Heart right ventricle (tissue), 16 donors: ENCODE measurements at places on chromosomes 2 and 18.

DNA sequence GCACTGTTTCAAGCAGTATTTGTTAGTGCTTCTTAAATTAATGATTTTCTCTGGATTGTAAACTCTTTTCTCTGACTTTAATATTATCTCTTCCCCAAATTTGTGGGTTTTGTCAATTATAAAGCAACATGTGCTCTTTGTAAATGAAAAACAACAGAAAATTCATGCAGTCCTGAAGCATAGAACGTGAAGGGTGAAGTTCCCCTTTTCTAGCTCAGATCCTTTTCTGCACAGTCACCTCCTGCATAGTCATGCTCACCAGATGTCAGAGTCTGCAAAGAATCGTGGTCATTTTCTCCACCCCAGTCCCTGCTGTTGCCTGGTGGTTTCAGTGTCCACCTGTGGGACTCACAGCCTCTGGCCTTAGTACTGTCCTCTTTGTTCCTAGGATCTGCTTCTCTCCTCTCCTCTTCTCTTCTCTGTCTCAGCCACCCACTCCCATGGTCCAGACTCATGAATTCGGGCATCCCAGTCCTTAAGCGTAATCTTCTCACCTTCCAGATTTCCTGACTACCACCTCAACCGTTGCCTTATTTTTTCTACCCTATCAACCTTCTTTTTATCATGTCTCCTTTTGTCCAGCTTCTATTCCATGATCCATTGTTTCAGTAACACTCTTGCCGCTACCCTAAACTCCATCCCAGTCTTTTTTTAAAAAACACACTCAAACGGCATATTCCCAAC, 229.1 kb downstream of the RTP5 start:
- DNase-seq = no peak

DNA sequence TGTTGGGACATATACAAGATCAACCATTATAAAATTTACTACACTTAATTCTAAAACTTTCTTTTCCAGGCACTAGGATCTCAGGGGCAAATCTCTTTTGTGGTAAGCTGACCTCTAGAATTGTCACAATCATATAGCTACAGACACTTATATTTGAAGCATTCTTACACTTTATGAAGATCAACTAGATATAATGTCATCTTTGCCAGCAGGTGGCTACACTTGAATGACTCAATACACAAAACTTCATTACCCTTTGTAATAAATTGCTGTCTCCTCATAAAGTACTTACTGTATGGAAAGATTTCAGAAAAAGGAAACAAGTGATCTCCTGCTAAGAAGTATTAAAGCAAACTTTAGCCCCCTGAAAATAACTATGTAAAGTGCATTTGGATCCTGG, 77.8 kb downstream of the RDH14 start:
- no peak for DNase-seq

GRCh38 chr2:9638532-9638931, 7.7 kb upstream of the YWHAQ start:
- peak; percentile 81 for DNase-seq

GRCh38 chr2:191345788-191346187, 100.6 kb downstream of the MYO1B start:
- no peak for DNase-seq

GRCh38 chr2:219218732-219219701, at the start of gene ABCB6:
TSS of gene ABCB6 (minus strand) at chr2:219218958. CDS start at chr2:219218673, 285 bp downstream.
- peak; percentile 97 for DNase-seq

GRCh38 chr2:45232818-45233217, 223.6 kb upstream of the SIX2 start:
- no peak for DNase-seq

- DNase-seq = no peak
Observed at GRCh38 chr2:11775384-11775783, 29.0 kb downstream of the LPIN1 start.

DNA sequence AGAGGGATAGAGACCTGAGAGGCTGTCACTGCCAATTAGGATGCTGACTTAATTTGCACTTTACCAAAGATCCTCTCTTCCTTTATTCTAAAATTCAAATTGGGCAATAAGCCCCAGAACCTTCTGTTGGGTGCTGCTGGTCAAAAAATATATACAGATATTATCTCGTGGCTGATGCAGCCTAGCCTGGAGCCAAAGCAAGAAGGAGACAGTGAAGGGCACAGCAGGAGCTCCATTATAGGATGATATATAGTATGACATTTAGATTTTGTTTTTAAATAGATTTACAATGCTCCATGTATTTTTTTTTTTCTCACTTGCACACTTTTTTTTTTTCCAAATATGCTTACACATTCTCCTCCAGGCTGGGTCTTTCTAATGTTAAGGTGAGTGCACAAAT, 579.3 kb downstream of the PIK3C3 start:
- DNase-seq = no peak

DNA sequence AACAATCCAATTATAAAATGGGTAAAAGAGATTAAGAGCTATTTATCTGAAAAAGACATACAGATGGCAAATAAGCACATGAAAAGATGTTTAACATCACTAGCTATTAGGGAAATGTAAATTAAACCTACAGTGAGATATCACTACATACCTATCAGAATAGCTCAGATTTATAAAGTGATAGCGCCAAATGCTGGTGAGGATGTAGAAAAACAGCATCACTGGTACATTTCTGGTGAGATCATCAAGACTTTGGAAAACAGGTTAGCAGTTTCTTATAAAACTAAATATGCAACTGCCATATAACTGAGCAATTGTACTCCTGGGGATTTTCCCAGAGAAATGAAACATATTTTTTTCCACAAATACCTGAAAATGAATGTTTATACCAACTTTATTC, 100.4 kb downstream of the ACOXL start:
- DNase-seq = no peak

GRCh38 chr2:10078704-10079265, 1.4 kb downstream of the CYS1 start:
- no peak for DNase-seq

DNA sequence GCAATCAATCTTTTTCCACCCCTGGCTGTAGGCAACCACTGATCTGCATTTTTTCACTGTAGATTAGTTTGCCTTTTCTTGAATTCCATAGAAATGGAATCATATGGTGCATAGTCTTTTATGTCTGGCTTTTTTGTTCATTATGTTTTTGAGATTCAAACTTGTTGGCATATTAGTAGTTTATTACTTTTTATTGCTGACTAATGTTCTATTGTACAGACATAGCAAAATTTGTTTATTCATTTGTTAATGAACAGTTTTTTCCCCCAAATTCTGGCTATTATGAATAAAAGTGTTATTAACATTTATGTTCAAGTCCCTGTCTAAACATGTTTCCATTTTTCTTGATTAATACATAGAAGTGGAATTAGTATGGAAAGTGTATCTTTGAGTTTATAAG, 21.4 kb upstream of the WDSUB1 start:
- no peak for DNase-seq

DNA sequence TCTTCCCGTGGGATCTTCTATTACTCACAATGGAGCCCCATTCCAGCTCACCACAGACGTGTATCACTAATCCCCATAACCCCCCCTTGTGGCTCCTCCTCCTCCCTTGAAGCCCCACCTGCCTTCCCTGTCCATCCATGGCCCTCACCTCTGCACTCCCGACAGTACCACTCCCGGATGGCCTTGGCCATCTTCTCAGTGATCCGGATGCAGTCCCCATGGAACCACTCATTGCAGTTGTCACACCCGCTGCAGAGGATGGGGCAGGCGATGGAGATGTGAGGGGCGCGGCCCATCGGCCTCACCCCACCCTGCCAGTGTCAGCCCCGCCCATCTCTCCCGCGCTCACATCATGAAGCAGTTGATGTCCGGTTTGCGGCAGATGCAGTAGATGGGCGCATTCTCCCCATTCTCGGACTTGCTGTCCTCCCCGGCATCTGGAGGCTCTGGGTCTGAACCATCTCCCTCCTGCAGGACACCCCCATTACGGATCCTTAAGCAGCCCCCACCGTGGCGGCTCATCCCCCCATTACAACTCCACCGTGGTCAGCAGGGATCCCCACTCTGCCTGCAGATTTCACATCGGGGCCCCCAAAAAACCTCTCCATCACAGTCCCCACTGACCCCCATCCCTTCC, 983 bp downstream of the CXXC1 start:
- DNase-seq = peak; percentile 36

GRCh38 chr18:24988253-24988840, 363.6 kb downstream of the ZNF521 start:
- peak; percentile 35 for DNase-seq

DNA sequence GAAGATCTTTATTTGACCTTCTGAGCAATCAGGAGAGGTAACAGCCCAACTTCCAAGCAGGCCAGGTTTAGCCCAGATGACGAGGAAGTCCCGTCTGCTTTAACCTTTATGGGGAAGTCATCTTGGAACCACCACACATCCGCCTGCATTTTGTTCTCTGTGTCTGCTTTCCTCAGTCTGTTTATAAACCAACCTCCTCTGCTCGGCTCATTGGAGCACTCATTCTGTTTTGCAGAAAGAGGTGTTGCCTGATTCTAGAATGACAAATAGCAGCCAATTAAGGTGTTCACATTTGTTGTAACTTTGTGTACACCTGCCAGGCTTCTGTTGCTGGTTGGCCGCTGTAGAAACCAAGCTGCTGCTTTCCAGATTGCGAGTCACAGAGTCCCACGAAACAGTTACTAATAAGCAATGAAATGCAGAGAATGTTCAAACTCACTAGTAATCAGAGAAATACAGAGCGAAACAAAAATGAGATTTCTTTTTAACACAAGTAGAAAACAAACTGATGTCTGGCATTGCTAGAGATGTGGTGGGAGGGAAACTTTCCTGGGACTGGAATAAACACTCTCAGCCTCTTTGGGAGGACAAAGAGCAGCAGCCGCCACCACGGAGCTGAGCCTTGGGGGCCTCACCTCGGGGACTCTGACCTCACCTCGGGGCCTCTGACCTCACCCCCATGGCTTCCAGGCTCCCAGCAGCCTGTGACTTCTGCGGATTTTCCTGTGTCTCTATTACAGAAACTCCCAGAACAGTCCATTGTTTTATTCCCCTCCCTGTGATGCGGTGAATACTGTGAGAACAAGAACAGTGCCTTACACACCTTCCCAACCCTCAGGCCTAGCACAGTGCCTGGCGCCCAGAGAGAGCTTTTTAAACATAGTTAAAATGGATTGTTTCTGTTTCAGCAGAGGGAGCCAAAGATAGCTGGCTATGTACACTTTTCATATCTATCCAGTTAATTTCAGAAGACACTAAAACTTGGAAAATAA, 64.0 kb downstream of the MBP start:
- no peak for DNase-seq

DNA sequence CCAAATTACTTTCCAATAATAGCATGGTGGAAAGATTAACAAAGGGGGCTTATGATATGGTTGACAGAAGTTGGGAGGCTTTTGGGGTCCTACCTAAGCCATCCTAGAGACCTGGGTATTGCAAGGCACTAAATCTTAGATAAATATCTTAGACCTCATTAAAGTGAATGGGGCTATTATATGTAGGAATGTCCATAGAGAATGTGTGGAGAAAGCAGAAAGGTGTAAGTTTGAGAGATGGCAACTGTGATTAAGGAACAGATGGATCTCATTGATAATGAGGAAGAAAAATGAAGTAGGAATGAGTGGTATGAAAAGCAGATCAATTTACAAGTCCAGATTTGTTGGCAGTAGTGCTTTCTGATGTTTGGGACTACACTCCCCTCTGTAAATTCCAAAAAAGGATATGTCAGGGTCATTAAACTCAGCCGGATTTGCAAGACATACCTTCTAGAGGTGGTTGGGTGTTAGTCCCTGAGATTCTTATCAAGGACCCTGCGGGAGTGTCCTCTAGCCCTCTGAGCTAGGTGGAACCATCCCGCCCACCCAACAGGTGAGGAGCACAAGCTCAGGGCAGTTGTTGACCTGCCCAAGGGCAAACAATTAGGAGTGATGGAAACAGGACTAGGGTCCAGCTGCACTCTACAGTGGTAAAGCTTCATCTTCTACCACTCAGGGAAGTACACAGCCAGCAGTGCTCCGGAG, 12.1 kb downstream of the TCF7L1 start:
- no peak for DNase-seq

- no peak for DNase-seq
Observed at GRCh38 chr2:216222650-216223352, 113.7 kb downstream of the XRCC5 start.

GRCh38 chr2:173043476-173043875, 32.2 kb upstream of the MAP3K20 start:
- DNase-seq = peak; percentile 23

DNA sequence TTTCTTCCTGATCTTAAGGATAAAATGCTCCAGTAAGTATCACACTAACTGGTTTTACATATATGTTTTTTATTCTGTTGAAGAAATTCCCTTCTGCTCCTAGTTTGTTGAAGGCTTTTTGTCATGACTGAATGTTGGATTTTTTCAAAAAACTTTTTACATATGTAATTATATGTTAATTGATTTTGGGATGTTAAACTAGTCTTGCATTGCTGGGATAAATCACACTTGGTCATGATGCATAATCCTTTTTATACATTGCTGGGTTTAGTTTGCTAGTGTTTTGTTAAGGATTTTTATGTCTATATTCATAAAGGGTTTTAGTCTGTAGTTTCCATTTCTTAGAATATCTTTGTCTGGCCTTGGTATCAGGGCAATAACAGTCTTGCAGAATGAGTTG, 65.6 kb upstream of the TXNDC2 start:
- DNase-seq = no peak

DNA sequence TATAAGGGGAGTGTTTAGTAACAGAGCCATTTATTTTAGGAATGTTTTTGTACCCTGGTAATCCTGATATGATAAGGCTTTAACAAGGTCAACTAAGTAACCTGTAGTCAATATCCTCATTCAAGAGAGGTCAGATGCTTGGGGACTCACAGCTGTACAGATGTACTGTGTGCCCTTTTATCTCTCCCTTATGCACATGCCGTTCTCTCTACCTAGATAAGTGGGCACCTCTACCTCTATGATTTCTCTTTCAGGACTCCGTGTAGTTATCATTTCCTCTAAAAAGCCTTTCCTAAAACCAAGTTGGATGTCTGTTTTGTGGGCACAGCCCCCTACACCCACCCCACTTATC, 132.4 kb downstream of the BCL2 start:
- no peak for DNase-seq

- no peak for DNase-seq
Observed at GRCh38 chr18:56407646-56408180, 230.7 kb downstream of the TXNL1 start.

DNA sequence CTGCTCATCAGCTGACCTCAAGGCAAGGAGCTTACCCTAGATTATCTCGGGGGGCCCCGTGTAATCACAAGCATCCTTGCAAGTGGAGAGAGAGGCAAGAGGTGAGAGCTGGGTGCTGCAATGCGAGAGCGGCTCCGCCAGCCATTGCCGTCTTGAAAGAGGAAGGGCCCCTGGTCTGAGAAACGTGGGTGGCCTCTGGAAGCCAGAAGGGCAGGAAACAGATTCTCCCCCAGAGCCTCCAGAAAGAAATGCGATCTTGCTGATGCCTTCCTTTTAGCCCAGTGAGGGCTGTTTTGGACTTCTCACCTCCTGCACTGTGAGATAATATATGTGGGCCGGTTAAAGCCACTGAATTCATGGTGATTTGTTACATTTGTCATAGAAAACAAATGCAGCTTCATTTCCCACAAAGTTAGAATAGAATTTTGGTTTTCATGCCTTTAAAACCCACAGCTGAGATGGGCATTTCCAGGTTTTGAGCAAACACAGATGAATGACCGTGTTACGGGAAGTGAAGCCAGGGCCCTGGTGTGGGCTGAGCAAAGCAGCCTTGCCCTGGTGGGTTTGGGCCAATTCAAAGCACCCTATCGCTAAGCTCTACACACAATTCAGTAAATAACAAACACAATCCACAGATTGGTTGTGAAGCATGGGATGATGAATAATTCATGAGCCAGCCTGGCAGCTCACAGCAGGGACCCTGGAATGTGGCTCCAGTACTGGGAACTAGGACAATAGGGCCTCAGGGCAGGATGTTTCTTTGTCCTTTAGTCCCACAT, 319.9 kb upstream of the HS6ST1 start:
- DNase-seq = no peak
